Esophagus mucosa (tissue), 1 donor: ENCODE measurements at places on chromosomes 16 and 17. TPM values are rescaled to one million over a fixed set of nuclear protein-coding genes. Genes with fewer than 3 reads are reported as not detected.
A peak's percentile ranks its signal among the peaks of the same experiment; 100 is the strongest.

The TMEM238L gene
- total RNA-seq: 2.3 TPM

DNA sequence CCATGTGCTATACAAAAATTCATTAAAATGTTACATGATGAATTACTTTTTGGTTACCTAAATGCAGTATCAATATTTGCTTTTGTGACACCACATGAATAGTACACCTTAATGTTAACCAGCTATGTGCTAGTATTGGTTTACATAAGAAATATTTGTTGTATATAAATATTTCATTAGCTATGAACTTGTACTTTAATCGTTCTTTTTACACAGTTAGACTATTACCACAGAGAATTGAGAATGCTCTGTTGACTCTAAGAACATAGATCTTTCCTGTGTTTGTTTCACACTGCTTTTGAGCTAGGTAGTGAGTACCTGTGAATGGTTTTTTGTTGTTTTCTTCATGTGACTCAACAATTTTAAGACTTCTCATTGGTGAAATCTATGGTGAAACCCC lies 93.4 kb downstream of the KANSL1 start:
- ATAC-seq: no peak

GRCh38 chr17:82845163-82845807 lies 5.5 kb upstream of the ZNF750 start:
- ATAC-seq: peak; percentile 19

The TEX14 gene
- total RNA-seq: 0.24 TPM

The SMTNL2 gene
- total RNA-seq: 0.56 TPM

The SF3B3 gene
- 221 TPM for total RNA-seq

GRCh38 chr16:27332105-27332504 lies 18.3 kb downstream of the IL4R start:
- ATAC-seq: no peak

DNA sequence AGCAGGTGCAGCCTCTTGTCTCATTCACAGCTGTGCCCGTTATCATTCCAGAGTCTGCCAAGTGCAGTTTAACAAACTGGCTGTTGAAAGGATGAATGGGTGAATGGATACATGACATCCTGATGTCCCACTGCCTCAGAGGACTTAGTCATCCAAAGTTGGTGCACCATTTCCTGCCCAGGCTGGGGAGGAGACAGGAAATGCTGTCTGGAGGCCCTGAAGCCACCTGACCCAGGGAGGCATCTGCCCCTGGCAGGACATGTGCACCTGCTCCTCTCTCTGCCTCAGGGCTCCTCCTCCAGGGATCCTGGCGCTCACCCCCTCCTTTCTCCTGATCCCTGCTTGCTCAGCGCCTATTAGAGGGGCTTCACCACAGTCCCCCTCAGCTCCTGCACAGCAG lies 1.8 kb upstream of the CD300C start:
- ATAC-seq: no peak
